MG63 (cell line): ENCODE measurements at places on chromosomes 3 and 15. TPM values are rescaled to one million over a fixed set of nuclear protein-coding genes. Genes with fewer than 3 reads are reported as not detected.

CCR3 gene
- not detected in 2 replicates for total RNA-seq

CHST13 gene
- total RNA-seq: not detected in 2 replicates

LARP6 gene
- 62.8 and 116 TPM in 2 replicates for total RNA-seq

CCDC9B gene
- total RNA-seq: 4.0 and 8.2 TPM in 2 replicates

SAMD7 gene
- total RNA-seq: not detected in 2 replicates

MESP1 gene
- total RNA-seq: 2.2 and 8.9 TPM in 2 replicates

REC114 gene
- total RNA-seq: not detected in 2 replicates

CCDC13 gene
- 0.59 and 10.2 TPM in 2 replicates for total RNA-seq

TM4SF18 gene
- total RNA-seq: 4.5 and 6.4 TPM in 2 replicates

AGBL1 gene
- not detected in 2 replicates for total RNA-seq

DGKG gene
- 0.12 and 2.6 TPM in 2 replicates for total RNA-seq

ZNF80 gene
- total RNA-seq: not detected in 2 replicates

HERC2 gene
- 11.5 and 27.5 TPM in 2 replicates for total RNA-seq

CHCHD6 gene
- total RNA-seq: 40.9 and 92.6 TPM in 2 replicates

PLSCR2 gene
- total RNA-seq: not detected in 2 replicates

SENP5 gene
- total RNA-seq: 22.0 and 25.4 TPM in 2 replicates

CCDC191 gene
- total RNA-seq: 0.20 and 1.5 TPM in 2 replicates

GMNC gene
- total RNA-seq: not detected in 2 replicates

FEZF2 gene
- not detected in 2 replicates for total RNA-seq

GRCh38 chr3:151584566-151584965 is 123.7 kb upstream of the IGSF10 start:
- no peak for DNase-seq

GRCh38 chr3:63519426-63519825 is 133.0 kb upstream of the SNTN start:
- no peak for DNase-seq

DNA sequence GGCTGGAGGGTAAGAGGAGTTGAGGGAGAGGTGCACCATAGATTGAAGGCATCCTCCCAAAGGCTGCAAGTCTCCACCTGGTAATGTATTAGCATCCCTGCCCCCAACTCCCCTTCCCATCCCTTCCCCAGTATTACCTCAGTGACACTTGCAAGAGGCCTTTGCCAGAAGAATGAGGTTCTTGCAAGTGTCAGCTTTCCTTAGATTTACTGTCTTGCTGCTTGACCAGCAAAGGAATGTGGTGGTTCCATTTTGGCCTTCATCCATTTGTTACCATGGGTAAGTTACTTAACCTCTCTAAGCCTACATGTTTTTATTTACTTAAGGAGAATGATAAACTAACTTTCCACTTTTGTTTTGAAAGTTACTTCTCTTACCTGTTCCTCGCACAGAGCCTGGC is 108.9 kb downstream of the LRTM1 start:
- no peak for DNase-seq

DNA sequence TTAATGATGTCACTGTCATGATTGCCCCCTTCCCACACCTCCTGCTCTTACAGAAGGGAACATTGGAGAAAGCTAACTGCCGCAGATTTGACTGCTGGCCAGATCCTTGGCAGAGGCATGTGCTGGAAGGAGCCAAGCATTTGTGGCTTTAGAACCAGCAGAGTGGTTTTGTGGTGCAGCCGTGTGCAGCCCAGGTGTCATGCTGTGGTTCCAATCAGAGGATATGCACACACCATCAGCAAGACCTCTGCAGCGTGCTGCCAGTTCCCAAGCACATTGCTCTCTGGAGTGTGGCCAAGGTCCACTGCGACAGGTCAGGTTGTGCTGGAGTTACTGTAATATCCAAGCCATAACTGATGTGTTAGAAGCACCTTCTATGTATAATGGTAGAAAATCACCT is 61.6 kb downstream of the OTOL1 start:
- DNase-seq: no peak

DNA sequence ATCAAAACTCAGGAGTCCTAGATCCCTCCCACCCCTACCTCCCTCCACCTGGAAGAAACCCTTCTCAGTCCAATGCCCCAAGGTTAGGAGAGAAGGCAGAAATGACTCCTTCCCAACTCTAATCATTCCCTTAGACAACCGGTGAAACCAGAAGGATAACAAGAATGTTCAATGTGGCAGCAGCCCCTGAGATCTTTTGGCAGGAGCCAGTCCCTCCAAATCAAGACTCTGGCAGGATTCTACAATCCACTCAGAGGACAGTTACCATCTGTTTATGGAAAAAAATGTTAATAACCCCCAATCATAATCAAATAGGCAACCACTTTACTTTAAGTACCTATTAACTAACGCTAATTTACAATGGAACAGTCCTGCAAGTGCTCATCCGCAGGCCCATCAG is 136.5 kb downstream of the NTRK3 start:
- no peak for DNase-seq

DNA sequence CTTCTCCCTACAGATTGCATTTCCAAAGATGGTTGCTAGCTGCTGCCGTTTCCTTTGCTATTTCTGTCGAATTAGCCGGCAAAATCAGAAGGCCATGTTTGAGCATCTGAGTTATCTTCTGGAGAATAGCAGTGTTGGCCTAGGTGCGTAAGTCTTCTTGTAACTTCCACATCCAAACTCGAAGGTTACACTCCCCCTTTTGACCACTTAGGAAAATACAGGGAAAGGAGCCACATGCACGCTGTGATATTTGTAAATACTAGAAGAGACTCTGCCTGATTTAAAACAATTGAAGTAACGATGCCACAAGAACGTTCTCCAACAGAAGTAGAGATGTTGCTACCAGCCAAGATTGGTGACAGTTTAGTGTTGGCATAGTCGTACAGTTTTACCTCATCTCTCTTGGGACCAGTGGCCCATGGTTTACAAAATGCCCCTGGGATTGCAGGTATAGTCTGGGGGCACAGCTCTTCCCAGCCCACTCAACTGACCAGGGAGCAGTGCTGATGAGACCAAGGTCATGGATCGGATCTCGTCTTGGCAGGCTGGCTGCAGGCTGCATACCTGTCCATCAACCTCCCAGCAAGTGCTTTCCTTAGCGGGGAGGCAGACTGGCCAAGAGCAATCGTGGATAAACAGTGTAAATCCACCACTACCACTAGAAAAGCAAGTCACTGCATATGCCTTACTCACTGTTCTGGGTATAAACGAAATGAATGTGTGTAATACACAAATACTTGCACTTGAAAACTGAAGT is 268.4 kb upstream of the CHRM5 start:
- no peak for DNase-seq

- peak; percentile 37 for DNase-seq
Measured at GRCh38 chr15:90060797-90061196, 41.5 kb downstream of the IDH2 start.

- no peak for DNase-seq
Measured at GRCh38 chr15:25668901-25669300, 194.2 kb downstream of the ATP10A start.

- no peak for DNase-seq
Measured at GRCh38 chr3:127858937-127859336, 36.6 kb upstream of the MGLL start.

GRCh38 chr3:146781059-146781458 is 175.9 kb upstream of the PLSCR5 start:
- peak; percentile 5 for DNase-seq

- no peak for DNase-seq
Measured at GRCh38 chr3:116246406-116246980, 198.8 kb downstream of the LSAMP start.

- no peak for DNase-seq
Measured at GRCh38 chr3:44927371-44927770, 48.6 kb downstream of the ZDHHC3 start.

DNA sequence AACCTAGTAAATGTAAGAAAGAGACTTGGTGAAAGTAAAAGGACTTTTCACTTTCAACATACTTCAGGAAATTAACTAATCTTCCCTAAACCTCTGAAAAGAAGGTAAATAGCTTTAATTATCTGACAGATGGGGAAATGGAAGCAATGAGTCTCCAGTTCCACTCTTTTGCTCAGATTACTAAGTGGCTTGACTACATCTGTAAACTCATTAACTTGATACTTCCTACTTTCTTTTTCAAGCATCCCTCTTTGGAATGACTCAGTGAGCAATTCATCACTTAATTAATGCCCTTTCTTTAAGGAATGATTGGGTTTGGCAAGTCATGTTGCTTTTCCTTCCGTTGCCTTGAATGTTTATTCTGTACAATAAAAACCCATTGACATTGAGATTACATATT is 234.2 kb downstream of the GRM7 start:
- no peak for DNase-seq

- DNase-seq: no peak
Measured at GRCh38 chr3:197380786-197381185, 82.4 kb upstream of the DLG1 start.

DNA sequence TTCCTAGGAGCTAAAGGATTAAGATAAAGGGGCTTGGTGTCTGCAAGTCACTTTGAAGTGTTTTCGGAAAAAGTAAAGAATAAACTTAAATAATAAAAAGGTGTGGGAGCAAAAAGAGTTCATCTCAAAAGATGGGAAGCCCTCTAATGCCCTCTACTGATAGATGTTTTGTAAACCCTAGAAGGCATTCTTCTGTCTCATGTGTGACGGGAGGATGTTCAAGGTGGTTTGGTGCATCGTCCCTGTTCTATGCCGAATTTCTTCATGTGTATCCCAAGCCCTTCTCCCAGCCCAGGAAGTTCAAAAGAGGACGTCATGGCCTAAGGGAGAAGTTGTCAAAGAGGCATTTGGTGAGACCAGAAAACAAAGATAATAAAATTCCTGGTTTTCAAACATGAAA is 37.2 kb downstream of the CCK start:
- no peak for DNase-seq

DNA sequence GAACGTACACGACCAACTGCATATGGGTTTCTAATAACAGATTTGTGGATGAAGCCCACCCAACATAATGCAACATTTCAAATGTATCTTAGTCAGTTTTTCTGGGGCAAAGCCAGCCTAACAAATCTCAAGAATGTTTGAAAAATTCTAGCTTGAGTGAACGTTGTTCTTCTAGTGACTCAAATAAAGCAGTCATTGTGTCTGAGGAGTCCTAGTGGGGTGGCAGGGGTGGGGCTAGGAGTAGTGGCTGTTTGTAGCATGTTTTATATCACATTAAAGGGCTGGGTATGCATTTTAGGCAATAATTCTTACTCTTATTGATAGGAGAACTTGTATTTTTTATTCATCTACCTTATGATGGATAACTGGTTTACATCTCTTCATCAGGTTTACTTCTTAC is 6.0 kb downstream of the B3GNT5 start:
- no peak for DNase-seq
